Cardiac septum (tissue), 1 donor: ENCODE measurements at places on chromosomes 3 and 15.

- DNase-seq, result no peak
Measured at GRCh38 chr3:37852771-37853170, 8.9 kb upstream of the CTDSPL start.

- no peak for DNase-seq
Measured at GRCh38 chr3:14863333-14864100, 44.8 kb downstream of the FGD5 start.

DNA sequence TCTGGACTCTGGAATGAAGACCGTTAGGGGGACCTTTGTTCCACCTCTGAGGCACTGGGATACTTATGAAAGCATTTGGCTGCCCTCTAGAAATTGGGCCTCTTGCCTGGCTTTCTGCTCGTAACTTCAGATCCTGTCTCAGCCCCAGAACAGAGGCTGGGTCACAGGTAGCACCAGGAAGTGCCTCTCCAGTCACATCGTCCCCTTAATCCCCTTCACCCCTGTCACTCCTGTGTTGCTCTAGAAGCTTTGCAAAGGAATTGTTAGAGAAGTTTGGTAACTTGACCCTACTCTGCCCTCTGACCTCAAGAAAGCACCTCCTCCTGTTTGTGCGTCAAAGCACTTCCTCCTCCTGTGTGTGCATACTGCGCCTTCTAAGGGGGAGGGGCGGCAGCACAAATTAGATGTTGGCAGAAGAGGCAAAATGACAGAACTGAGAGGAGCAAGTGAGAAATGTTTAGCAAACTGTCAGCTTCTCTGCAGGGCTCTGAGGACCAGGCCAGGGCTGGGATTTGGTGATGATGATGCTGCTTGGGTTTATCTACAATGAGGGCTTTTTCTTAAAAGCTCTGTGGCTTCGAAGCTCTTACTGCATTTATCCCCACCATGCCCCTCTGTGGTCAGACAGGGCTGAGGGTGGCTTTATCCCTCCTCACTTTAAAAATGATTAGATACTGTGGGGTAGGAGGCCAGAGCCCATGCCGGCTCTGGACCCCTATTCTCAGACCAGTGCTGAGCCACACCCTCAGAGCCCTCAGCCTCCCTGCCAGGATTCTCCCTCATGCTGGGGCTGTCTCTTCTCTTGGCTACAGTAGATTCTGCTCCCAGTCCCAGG is 76.2 kb downstream of the LARS2 start:
- no peak for DNase-seq

- DNase-seq, result no peak
Measured at GRCh38 chr3:63814237-63814636, 4.9 kb upstream of the C3orf49 start.
